DMS79 treated with DMSO at 0.1 percent for 48 hours (cell line): ENCODE measurements at places on chromosomes 16 and 17.

GRCh38 chr17:45282683-45283644, 21.1 kb upstream of the SPATA32 start:
- DNase-seq: peak; percentile 79

- DNase-seq: no peak
These were observed 379 bp upstream of the OTOP2 start for GRCh38 chr17:74923538-74924249.

- no peak for DNase-seq
These were observed 11.3 kb downstream of the NAT9 start for GRCh38 chr17:74764751-74765286.

GRCh38 chr16:77359065-77359502, 75.8 kb downstream of the ADAMTS18 start:
- no peak for DNase-seq

DNA sequence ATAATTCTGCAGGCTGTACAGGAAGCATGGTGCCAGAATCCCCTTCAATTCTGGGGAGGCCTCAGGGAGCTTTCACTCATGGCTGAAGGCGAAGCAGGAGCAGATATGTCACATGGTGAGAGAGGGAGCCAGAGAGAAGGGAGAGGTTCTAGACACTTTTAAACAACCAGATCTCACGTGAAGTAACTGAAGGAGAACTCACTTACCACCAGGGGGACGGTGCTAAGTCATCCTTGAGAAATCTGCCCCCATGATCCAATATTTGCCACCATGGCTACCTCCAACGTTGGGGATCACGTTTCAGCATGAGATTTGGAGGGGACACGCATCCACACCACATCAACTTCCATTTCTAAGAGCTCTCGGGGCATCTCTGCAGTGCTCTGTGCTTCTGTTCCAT, 37.4 kb upstream of the GNA13 start:
- DNase-seq: no peak

GRCh38 chr16:29699324-29700219, 20.6 kb downstream of the QPRT start:
- no peak for DNase-seq

DNA sequence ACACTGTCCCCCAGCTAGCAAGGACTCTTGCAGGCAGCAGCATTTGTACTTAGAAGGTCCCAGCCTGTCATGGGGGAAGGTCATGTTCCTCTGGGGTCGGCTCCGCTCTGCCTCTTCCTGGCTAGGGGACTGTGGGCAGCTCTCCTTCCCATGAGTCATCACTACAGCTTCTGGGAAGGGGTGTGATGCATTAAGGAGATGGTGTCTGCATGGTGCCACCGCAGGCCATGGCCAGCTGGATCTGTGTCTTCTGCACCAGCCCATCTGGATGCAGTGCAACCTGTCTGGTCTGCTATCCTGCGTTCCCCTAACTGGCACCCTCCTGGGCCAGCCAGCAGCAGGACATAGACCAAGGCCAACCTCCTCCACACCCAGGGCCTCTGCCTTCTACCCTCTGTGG, 6.3 kb downstream of the STARD3 start:
- no peak for DNase-seq

DNA sequence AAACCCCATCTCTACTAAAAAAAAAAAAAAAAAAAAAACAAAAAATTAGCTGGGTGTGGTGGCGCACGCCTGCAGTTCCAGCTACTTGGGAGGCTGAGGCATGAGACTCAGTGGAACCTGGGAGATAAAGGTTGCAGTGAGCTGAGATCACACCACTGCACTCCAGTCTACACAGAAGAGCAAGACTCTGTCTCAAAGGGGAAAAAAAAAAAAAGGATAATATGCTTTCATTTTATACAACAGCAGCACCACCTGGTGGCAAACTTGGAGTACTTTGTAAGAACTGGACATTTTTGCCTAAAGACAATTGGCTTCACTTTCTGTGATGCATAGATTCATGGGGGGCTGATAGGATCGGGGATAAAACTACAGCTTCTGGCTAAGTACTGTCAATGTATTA, 8.5 kb downstream of the CHTF8 start:
- DNase-seq: peak; percentile 32

GRCh38 chr16:30490210-30490609, 17.7 kb downstream of the ITGAL start:
- DNase-seq: peak; percentile 4

DNA sequence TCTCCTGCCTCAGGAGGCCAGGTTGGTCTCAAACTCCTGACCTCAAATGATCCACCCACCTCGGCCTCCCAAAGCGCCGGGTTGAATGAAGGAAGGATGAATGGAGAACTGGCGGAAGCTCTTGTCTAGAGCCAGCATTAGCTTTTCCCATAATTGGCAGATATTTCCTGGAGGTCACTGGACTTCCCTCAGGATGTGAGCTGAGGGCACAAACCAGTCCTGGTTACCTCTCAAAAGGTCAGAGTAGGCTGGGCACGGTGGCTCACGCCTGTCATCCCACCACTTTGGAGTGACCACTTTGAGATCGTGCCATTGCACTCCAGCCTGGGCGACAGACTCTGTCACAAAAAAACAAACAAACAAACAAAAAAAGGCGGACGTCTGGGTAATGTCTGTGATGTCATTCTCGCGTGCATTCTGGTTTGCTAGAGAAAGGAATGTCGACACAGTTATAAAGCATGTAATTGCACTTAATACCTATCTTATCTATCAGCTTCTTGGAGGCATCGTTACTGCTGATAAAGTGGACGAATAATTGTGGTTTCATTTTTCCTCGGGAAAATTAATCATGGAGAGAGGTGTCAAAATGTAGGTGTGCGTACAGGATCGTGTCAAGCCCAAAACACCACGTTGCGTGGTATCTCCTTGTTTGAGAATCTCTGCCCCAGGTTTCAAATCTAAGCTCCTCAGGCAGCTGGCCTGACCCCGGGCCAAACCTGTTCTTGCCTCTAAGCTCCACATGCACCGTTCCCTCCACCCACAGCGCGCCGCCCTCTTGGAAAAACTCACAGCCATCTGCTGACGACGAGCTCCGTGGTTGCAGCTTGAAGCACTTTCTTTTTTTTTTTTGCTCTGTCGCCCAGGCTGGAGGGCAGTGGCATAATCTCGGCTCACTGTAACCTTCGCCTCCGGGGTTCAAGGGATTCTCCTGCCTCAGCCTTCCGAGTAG, 6.4 kb upstream of the CRK start:
- DNase-seq: no peak

DNA sequence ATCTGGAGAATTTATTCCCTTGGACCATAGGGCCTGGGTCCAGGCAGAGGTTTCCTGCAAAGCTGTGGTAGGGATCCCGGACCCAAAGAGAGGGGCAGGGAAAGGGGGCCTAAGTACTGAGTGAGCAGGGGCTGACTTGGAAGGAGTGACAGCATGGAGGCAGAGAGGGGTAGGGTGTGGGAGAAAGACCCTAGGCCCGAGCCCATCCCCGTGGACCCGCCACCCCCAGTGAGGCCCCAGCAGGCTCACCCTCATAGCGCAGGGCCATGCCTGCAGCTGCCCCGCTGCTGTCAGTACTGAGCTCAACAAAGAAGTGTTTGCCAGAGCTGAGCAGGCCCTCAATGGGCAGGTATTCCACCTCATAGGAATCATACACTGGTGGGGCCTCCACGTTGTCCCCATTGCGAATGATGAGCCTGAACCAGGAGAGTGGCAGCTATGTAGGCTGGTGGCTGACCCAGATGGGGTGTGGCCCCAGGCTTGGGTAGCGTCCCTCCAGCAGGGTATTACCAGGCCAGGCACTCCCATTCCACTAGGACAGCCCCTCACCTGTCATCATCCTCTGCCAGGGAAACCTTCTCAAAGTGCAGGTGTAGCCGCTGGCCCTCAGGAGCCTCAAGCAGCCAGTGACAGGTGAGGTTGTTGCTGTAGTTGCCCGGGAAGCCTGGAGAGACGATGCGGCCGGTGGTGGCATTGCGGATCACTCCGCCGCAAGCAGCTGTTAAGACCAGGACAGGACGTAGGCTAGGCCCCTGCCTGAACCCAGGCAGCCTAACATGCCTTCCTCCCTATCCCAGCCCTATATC, 9.1 kb upstream of the PHF12 start:
- DNase-seq: no peak

DNA sequence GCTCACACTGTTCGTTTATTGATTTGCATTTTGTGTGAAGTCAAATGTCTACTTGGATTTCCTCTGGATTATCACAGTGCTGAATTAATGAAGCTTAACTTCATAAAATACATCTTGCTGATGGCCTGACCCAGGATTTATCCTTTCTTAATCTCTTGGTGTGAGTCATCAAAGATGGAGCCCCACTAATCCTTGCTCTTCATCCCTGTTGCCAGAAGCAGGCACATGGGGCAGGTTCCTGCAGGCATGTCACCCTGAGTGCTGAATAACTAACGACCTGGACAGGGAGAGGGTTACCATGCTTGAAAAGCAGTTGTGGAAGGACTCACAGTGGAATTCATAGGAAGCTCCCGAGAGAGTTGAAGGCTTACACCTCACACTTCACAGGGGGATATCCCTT, 56.0 kb upstream of the FA2H start:
- no peak for DNase-seq

DNA sequence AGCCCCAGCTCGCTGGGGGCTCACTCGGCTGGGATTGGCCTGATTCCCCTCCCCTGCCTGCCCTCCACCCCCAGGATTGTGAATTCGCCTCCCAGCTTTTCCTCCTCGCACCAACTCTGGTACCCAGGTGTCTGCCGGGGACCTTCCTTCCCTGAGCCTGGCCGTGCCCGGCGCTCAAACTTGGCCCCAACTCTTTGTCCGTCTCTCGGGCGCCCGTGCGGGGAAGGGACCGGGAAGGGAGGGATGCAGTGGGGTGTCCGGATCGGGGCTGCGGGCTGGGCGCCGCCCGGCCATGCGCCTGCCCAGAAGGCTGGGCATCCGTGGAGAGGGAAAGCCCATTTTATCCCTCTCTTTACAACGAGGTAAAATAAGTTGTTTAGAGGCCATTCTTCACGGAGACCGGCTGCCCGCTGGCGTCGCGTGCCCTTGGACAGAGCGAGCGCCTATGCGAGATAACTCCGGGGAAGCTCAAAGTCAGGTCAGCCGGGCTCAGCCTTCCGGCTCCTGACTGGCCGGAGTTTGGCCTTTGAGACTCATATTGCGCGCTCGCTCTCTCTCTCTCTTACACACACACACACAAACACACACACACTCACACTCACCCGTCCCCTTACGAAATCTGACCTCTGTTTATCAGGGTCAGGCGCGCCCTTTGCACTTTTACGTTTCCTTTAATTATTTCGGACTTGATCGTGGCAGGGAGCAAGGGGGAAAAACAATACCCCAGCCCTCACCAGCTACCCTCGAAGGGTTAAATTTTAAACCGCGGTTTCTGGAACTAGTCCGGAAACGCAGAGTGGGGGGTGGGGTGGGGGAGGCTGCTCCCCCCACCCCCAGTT, 774 bp upstream of the MAF start:
- DNase-seq: peak; percentile 65

DNA sequence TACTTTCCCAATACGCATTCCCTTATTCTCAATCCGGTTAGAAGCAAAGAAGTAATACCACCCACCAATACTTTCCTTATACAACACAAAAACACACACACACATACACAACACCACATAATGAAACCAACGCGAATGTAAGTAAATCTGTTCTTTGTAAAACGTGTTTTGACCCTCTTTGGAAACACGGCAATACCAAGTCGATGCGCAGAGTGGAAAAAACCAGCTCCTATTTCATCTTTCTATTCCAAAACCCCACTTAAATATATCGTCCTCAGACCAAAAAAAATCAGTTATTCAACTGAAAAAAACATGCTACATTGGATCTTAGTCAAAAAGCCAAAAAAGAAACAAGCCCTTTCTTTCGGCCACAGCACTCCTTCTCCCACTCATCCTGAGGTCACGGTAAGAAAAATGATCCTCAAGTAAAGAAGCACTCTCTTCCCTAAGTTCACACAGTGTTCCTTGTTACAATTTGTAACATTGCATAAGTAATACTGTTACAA, 31.0 kb upstream of the ARL4D start:
- peak; percentile 97 for DNase-seq

DNA sequence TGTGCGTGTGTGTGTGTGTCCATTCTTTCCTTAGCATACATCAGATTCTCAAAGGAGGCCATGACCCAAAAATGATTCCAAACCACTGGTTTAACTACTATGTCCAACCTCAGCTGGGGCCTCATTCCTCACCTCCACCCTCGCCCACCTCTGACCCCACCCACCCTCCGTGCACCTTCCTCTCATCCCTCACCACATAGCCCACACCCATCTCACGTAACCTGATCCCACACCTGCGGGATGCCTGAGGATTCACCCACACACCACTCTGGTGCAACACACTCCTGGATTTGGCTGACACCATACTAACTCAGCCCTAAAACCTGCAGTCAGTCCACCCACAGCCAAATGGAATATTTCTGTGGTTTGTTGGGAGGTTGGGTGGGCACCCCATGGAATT, 3.3 kb upstream of the CSNK2A2 start:
- no peak for DNase-seq

DNA sequence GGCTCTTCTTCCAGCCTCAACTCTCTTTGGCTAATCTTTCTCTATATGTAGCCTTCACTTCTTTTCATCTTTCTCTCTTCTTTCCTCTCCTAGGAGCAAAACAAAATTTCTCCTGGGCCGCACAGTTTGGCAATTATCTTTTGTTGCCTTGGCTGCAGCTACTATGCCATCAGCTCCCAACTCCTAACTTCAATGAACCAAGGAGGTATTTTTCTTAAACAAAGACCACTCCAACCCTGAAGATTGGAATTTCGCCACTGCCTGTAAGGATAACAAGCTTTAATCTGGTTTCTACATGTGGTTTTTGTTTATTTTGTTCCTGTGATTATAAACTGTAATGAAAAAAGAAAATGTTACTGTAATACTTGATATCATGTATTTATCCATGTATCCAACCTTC, 2.3 kb upstream of the SCPEP1 start:
- DNase-seq: peak; percentile 34

DNA sequence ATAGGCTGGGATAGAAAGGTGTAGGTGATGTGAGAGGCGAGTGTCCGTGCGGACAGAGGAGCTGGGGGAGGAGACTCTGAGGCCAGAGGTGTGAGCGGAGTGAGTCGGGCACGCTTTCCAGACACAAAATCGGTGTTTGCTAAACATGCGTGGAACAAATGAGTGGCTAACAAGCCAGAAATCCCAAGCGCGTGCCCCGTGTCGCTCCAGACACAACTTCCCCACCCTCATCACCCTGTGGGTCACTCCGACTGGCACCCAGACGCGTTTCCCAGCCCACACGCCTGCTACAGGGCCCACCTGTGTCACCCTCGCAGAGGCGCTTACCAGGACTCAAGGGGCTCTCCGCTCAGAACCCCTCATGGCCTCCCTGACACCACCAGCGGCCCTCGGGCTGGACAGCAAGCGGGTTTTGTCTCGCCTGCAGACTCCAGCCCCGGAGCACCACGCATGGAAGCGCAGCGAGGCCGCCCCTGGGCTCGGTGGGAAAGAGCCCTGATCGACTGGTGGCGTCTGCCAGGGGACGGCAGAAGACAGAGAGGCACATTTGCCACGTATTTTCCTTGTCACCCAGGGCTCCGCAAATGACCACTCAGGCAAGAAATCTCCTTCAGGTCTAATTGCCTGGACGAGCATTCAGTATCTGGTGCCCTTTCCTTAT, 6.0 kb upstream of the RPH3AL start:
- DNase-seq: no peak

DNA sequence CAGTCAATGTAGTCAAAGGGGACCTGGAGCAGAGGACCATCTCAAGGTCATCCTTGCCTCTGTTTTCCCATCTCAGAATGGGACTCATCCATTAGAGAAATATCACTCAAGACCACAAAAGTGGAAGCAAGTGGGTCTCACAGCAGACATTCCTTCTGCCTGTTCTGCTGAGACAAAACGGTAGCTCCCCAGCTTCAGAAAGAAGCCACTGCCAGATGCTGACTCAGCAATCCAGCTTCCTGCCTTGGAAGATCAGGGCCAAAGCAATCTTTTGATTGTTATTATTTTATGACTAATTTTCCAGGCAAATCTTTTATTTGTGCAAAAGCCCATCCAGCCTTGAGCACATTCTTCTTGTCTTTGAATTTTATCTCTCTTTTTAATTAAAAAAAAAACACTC, 86.8 kb downstream of the CCT6B start:
- DNase-seq: no peak
